Cerebellar nuclear complex (tissue), 1 donor: ENCODE measurements at places on chromosomes 7 and 10.

GRCh38 chr7:38934051-38934450 lies 25.1 kb upstream of the VPS41 start:
- no peak for DNase-seq

DNA sequence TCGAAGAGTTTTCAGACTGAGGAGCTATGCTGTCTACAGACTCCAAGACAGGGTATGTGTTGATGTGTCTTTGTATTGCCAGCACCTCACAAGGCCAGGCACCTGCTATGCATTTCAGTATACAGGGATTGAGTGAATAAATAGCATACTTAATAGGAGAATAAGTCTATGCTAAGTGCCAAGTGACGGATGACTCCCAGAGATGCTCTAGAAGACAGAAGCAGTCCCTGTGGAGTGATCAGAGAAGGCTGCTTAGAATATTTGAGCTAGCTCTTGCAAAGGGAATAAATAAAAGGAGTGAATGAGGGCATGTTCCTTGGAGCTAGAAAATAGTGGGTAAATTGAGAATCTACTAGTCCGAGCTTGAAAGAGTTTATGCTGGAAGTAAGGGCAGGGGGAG lies 346.4 kb downstream of the GATA3 start:
- no peak for DNase-seq

DNA sequence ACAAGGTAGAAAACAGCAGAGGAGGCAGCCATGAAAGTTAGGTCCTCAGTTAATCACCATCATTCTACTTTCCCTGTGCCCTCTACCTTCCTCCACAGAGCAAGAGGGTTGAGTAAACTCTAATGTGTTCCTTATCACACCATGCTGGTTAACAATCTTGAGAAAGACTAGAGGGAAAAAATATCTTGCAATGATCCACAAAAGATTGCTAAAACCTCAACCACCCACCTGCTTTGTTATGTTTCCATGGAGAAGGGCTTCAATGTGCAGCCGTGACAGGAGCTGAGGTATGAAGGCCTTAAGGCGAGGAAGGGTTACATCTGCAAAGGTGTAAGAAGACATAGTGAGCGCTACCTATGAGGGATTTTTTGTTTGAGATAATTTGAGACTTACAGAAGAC lies 103.9 kb downstream of the IDE start:
- no peak for DNase-seq

- no peak for DNase-seq
These were observed 589 bp upstream of the RAPGEF5 start for GRCh38 chr7:22357311-22358175.

GRCh38 chr10:125823663-125824251 lies 411 bp downstream of the BCCIP start:
- no peak for DNase-seq

GRCh38 chr7:106108991-106109390 lies 3.1 kb downstream of the SYPL1 start:
- DNase-seq = no peak

DNA sequence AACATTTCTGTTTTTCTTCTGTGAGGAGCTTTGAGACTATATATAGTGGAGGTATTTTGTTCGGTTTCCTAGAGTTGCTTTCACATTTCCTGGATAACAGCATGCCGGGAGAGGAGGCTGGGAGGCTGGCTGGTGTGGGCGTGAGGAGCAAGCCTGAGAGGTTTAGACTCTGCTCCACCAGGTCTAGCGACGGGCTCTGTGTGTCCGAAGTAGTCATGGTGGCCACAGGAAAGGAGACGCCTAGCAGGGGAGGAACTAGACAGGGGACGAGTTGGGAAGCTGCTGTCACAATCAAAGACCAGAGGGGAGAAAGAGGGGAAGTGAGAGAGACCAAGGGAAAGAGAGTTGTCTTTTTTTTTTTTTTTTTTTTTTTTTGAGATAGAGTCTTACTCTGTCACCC lies 19.6 kb downstream of the PTPRE start:
- DNase-seq = no peak
